ENCODE measurements at places on chromosomes 7 and 10.

DNA sequence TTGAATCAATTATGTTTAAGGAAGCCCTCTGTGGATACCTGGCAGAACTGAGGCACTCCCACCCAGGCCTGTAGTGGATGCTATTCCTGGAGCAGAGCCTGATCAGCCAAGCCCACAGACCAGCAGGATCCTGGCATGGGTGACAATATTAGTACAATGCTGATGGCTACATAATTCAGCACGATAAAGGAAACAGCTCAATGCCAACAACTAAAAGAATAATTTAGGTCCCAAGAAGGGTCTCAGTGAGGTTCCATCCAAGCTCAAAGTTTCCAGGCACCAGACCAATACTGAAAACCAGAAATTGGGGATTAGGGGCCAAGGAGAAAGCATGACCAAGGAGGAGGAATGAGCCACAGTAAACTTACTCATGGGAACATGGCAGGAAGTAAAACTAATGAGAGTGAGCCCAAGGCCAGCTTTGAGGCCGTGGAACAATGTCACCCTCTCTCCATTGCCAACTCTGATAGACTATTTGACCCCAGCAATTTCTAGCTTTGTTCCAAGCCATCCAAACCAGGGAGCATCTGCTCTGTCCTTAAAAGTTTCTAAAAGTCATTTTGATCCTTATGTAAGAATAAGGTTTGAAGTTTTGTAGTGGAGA lies 1082.4 kb downstream of the KCNMA1 start:
- DNase-seq = no peak

DNA sequence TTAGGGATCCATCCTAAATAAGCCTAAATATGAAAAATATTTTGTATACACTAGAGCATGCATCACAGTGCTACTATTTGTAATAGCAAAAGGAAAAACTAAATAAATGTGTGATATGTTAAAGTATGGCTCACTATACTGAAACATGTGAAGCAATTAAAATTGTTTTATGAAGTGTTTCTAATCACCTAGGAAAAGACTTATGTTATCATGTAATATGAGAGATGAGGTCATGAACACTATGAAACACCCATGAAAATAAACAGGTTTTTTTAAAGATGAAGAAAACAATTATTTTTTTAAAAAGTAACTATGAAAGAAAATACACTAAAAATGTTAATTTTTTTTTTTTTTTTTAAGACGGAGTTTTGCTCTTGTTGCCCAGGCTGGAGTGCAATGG lies 16.8 kb upstream of the ARHGAP12 start:
- DNase-seq = no peak

- no peak for DNase-seq
These were observed 12.6 kb upstream of the SH2B2 start for GRCh38 chr7:102273749-102274712.

GRCh38 chr7:85011127-85011526 lies 175.7 kb downstream of the SEMA3D start:
- DNase-seq = no peak

- no peak for DNase-seq
These were observed 169.9 kb downstream of the SNX10 start for GRCh38 chr7:26461518-26461917.

- DNase-seq = no peak
These were observed 116.4 kb upstream of the SEM1 start for GRCh38 chr7:96826089-96826488.

DNA sequence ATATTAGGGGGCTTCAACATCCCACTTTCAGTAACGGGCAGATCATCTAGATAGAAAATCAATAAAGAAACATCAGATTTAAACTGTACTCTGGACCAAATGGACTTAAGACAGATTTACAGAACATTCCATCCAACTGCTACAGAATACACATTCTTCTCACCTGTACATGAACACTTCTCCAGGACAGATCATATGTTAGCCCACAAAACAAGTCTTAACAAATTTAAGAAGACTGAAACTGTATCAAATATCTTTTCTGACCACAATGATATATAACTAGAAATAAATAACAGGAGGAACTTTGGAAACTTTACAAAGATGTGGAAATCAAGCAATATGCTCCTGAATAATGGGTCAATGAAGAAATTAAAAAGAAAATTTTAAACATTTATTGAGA lies 86.7 kb downstream of the MICU1 start:
- DNase-seq = no peak

- DNase-seq = no peak
These were observed 581.1 kb upstream of the AUTS2 start for GRCh38 chr7:69017208-69017607.

DNA sequence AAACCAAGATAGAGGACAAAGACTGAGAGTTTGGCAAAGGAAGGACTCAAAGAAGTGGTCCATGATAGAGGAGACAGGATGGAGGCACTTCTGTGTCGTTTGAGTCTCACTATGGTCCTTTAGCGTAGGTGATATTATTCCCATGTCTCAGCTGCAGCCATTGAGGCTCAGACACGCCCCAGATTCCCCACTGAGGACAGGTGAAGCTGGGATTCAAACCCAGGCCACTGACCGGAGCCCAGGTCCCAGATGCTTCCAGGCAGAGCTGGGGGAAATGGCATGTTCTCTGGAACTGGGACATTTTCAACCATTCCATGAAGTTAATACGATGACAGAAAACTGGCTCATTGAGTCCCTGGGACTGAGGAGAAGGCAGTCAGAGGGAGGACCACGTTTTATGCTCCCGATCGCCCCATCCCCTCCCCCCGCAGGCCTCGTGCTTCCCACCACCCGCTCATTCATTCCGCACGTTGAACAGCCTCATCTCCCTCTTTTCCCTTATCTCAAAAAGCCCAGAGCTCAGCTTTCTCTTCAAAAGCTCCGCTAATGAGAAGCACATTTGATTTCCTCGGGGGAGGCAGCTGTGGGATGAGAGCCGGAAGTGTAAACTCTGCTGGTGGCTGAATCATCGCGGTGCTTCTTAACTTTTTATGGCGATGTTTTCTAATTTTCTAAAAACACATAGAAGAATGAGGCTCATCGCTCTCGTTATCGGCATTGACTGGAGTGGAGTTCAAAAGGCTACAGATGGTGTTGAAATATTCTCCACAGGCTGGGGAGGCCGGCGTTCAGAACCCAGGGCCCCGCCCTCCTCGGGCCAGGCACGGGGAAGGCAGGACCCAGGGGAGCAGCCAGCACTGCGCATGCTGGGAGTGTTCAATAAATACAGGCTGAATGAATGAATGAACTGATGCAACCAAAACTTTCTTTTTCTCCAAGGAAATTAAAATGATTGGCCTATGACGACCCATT lies 64.0 kb downstream of the OAT start:
- peak; percentile 52 for DNase-seq

DNA sequence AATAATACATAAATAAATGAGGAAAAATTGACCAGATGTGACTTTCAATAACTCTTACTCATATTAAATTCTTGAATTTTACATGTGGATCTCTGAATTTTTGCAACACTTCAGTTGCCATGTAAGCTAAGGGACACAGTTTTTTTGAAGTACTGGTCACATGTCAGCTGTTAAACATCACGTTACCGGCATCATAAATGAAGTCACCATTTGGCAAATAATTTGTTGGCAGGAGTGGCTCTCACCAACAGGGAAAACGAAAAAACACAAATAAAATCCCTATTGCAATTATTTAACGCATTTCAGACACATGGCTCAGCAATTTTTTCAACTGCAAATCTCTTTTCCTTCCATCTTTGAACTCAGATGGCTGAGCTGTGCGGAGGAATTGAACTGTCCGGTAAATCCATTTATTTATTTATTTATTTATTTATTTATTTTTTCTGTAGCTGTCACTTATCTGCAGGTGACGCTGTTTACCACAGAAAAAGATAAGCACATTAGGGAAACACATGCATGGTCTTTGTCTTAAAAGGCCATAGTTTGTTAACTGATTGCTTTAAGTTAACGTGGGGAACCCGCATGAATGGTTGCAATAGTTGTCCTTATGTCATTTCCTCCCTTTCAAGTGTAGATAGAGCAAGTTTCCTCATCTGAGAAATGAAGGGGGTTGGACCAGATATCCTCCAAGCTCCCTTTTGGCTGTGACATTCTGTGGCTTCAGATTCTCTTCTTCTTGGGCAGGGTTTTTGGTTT lies 64.7 kb upstream of the JAZF1 start:
- no peak for DNase-seq

DNA sequence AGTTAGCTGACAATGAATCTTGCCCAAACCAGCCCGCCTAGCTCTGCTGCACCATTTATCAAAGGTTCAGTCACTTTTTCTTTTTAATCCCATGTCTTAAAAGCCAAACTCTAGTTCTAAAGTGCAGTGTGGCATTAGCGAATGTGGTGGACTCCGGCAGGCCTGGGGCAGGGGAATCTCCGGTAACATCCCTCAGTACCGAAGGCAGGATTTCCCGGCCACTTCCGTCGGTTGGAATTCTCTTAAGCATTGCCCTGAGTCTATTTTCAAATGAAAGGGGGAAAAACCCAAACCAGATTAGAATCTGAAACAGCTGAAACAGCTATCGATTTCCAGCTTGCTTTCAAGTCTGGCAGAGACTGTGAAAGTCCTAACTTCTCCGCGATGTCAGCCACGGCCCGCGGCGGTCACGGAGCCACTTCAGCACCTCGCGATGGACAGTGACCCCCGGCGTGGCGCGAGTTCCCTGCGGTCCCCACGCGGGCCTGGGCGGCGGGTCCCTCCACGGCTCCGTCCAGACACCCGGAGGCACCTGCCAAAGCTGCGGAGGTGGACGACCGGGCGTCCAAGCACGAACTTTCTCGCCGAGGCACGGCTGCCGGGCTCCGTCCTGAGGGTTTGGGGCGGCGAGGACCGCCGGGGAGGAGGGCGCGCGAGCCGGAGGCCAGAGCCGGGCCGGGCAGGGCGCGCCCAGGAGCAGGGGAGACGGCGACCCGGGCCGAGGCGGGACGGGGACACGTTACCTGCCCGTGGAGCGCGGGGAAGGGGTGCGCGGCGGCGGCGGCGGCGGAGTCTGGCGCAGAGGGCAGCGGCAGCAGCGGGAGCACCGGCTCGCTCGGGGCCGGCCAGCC lies 745 bp downstream of the TCERG1L start:
- no peak for DNase-seq

DNA sequence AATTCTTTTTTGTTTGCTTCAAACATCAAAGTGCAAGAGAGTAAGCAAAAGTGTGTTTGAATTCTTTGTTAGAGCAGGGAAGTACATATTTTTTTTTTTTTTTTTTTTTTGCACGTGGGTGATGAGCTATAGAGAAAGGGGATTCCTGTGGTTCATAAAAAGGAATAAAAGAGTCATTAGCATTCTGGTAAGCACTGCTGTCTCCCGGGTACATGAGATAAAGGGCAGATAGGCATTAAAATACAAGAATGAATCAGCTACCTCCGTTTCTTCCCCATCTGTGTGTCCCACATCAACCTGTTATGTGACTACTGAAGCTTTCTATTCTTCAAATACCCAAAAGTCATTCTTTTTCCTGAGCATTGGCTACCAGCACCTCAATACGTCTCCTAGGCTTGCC lies 102.4 kb upstream of the SEMA3D start:
- no peak for DNase-seq

DNA sequence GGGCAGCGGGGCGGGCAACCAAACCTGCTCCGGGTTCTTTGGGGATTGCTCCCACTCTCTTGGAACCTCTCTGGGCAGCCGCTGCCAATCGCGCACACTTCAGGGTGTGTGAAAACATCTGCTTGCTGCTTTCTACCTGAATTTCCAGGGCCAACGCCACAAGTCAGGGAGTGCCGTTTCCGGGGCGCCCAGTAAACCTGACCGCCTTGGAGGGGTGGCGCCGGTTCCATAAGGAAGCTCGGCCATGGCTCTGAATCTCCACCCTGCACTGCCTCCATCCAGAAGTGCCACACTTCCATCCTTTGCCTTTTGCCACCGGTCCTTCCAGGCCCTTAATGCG lies 679 bp upstream of the AFAP1L2 start:
- no peak for DNase-seq

DNA sequence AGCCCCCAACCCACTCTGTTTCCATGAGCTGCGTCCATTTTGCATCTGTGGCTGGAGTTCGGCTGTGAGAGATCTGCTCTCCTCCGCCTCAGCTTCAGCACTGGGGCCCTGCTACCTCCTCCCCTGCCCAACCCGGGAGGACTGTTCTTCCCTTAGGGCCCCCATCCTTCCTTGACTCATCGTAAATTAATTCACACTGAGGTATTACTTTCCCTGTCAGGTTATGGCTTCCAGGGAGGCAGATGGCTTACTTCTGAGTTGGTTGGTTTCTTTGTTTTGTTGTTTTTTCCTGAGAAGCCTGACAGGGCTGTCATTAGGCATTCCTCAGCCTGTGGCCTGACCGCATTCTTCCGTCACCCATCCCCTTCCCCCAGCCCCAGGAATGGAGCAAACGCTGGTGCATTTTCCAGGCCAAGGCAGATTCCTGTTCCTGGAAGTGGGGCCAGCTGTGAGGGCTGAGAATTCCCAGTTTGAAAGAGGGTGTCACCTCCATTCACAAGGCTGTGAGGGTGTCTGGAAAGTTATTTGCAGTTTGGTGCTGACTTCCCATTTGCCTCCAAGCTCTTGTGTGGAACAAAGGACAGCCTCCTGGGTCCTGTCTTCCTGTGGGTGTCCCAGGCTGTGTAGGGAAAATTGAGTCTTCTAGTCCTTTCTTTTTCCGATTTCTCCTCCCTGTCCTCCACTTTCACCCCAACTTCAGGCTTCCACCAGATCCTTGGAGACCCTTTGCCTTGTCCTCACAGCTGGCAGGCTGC lies 11.7 kb downstream of the CPA5 start:
- DNase-seq = peak; percentile 57

DNA sequence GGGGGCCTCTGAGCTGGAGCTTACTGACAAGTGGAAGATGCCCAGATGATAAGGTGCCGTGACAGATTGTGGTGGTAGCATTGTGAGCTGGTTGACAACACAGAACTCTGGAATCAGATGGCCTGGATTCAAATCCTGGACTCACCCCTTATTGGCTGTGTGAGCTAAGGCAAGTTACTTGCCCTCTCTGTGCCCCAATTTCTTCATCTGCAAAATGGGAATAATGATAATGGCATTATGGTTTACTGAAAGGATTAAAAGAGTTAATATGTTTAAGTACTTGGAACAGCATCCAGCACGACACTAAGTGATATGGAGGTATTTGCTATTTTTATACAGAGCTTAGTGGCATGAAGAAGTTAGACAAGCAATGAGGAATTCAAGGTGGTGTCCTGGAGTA lies 465.9 kb upstream of the GALNT17 start:
- DNase-seq = no peak

GRCh38 chr7:158685693-158686092 lies 18.9 kb downstream of the NCAPG2 start:
- DNase-seq = no peak

- no peak for DNase-seq
These were observed at the start of gene SSC4D for GRCh38 chr7:76409537-76409936. Gene SSC4D (minus strand): TSS chr7:76409697. CDS start chr7:76404439, 5,258 bp downstream.

GRCh38 chr10:110506448-110506847 lies 8.7 kb downstream of the DUSP5 start:
- DNase-seq = no peak

GRCh38 chr10:18224626-18225445 lies 84.6 kb downstream of the CACNB2 start:
- DNase-seq = no peak

GRCh38 chr10:24208661-24209431 lies at the start of gene KIAA1217:
Gene KIAA1217 (plus strand): TSS chr10:24209138. CDS start chr10:24209194, 56 bp downstream.
- DNase-seq = no peak

Measured in 8988T (cell line).